Fibroblast of skin of right biceps (primary cell): ENCODE measurements at places on chromosomes 1 and 21.

DNA sequence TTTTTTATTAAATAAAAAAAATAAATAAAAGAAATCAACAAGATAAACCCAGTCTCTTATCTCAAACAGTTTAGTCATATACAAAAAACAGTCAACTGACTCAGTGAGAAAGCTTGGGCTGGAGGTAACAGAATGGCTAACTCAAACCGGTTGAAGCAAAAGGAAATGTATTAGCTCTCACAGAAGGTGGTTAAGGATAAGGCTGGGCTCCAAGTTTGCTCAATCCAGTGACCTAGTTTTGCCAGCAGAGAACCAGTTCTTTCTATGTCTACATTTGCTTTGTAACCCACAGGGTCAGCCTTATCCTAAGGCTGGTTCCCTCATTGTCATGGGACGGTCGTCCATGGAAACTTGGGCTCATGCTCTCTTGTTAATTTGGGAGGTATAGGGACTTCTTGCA is 144.5 kb upstream of the L1TD1 start:
- DNase-seq, result no peak

DNA sequence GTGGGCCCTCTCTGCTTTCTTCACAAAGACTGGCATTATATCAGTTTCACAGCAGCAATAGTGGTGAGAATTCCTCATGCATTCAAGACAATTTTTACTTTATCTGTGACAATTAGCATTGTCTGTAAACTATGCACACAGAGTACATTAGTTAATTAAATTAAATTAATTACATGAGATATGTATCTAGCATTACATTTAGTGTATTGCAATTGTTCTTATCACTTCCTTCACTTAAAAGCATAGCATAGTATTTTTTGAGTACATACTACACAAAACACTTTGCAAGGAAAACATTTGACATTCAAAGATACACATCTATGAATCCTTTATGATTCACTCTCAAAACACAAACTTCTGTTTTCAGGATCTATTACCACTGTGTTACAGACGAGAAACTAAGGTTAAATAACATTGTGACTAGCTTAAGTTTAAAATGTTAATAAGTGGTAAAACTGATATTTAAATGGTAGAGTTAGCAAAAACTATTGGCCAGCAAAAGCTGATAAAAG is 1542.6 kb downstream of the PLA2G4A start:
- DNase-seq, result no peak

- peak; percentile 56 for DNase-seq
Measured at GRCh38 chr1:16367968-16368890, 1.2 kb downstream of the SZRD1 start.

DNA sequence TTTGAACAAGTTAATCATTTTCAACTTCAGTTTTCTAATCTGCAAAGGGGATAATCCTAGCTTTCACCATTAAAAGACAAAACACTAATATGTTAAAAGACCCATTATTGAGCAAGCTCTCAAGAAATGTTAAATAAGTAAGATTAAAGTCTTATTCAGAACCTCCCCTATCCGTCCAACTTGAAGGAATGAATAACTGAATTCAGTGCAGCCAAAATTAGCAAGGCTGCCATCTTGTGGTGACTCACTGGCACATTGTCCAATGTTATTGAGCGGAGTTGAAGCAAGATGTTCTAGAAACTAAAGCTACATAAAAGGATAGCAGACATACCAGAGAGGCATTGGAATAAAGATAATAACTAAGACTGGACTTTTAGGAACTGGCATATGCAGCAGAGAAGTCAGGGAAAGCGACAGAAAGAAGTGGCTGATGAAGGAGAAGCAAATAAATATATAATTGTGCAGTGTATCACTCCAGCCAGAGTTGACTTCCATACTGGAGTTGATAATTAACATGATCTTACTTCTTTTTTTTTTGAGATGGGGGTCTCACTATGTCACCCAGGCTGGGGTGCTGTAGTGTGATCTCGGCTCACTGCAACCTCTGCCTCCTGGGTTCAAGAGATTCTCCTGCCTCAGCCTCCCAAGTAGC is 8.2 kb upstream of the CAP1 start:
- peak; percentile 63 for DNase-seq

DNA sequence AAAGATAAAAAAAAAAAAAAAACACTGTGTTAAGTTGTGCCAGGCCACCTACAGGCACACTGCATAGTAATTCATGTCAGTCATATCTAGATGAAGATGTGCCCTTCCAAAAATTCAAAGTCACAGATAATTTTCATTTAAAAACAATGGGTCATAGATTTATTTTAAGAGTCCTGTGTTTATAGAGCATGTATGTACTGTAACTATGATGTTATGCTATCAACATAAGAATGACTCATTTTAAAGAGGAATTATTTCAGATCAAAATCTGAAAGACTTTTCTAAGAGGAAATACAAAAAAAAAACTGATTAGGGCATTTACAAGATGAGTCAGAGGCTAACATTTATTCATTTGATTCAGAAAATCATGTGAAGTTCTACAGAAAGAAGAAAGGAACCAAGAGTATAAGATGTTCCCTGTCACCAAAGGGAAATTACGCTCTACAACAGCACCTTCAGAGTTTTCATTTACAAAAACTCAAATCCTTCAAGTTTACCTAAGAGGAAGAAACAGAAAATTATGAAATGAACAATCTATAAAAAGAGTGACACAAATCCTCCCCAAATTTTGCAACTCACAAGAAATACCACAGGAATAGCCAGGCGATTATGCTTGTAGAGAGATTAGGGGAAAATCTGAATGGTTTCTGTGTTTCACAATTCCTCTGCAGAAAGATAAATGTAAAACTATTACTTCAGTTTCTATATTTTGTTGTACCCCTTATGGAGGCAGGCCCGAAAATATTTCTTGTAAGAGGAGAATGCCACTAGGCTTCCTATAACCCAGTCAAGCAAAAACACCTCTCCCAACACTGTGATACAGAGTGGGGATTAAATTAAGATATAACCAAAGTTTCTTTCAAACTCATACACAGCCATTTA is 13.8 kb downstream of the TP53BP2 start:
- DNase-seq, result peak; percentile 73

GRCh38 chr1:58895082-58895481 is 111.2 kb upstream of the JUN start:
- DNase-seq, result no peak

GRCh38 chr1:30242722-30243457 is 480.5 kb downstream of the MATN1 start:
- no peak for DNase-seq

DNA sequence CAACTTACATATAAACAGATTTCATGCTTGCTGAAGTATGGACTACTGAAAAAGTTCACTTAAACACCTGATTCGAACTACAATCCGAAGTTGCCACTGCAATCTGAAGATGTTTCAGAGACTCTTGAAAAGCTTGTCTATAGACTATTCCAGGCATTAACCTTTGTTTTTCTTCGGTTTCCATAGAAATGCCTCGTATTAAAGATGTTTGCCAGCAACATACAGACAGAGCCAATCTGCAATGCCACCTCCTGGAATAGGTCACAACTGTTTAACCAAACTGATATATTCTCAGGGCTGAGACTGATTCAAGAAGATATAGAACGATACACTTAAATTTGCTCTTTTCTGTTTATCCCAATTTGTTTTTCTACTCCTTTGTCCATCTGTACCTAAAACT is 28.9 kb upstream of the DMRTB1 start:
- peak; percentile 5 for DNase-seq

GRCh38 chr1:16171314-16172151 is 15.7 kb upstream of the EPHA2 start:
- DNase-seq, result no peak

GRCh38 chr21:16891821-16892220 is 621.0 kb upstream of the CXADR start:
- peak; percentile 53 for DNase-seq

GRCh38 chr21:44897326-44898010 is 23.2 kb downstream of the ITGB2 start:
- DNase-seq, result no peak

GRCh38 chr1:226162898-226163297 is 23.6 kb downstream of the ACBD3 start:
- DNase-seq, result no peak

DNA sequence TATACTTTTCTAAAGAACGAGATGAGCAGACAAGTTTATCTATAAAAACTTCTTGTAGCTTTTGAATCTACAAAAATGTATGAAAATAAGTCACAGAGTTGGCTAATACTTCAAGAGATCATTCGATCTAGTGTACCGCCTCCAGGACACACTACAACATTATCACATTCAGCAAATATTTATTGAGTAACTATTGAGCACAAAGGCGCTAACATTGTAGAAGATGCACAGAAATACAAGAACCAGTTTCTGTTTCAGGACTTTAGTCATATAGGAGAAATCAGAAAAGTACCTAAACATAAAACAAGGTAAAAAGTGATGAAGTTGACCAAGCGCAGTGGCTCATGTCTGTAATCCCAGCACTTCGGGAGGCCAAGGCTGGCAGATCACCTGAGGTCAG is 20.6 kb downstream of the WASF2 start:
- DNase-seq, result no peak

GRCh38 chr21:44089001-44089911 is 17.9 kb upstream of the PWP2 start:
- no peak for DNase-seq

GRCh38 chr1:200029035-200029821 is 1.7 kb downstream of the NR5A2 start:
- DNase-seq, result peak; percentile 39

DNA sequence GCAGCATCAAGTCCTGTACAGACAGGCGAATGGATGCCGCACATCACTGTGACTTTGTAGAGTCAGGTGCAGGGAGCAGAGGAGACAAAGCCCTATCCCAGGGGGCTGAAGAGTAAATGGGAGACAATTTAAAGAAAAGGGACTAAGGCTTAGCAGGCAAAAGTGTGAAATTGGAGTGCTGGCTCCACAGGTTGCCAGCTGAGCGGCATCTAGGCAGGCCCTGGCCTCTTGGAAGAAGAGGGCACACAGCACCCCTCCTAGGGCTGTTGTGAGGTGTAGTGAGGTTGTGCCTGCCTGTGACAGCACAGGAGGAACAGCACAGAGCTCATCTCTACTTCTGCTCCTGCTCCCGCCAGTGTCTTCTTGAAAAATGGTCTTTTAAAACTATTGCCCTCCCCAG is 47.3 kb downstream of the TENT5C start:
- DNase-seq, result no peak

GRCh38 chr1:27634177-27634984 is 604 bp downstream of the FGR start:
- DNase-seq, result no peak

DNA sequence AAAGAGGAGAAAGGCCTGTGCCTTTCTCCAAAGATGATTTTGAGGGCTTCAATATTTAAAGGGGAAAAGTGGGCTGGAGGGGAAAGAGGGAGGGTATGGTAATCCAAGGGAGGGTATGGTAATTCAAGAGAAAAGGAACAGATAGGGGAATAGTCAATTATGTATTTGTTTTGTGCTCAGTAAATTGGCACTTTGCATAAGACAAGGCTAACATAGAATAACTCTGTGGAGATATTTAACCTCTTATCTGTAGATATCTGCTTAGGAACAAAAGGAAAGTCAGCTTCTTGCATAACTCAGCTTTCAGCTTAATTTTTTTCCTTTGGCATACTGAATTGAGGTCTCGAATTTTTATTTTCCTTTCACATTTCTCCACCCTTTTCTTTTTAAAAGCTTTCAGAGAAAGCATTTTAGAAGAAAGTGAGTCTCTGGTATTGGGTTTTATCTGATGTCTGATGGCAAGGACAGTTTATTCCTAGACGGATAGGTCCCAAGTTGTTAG is 119.9 kb upstream of the F3 start:
- DNase-seq, result no peak

DNA sequence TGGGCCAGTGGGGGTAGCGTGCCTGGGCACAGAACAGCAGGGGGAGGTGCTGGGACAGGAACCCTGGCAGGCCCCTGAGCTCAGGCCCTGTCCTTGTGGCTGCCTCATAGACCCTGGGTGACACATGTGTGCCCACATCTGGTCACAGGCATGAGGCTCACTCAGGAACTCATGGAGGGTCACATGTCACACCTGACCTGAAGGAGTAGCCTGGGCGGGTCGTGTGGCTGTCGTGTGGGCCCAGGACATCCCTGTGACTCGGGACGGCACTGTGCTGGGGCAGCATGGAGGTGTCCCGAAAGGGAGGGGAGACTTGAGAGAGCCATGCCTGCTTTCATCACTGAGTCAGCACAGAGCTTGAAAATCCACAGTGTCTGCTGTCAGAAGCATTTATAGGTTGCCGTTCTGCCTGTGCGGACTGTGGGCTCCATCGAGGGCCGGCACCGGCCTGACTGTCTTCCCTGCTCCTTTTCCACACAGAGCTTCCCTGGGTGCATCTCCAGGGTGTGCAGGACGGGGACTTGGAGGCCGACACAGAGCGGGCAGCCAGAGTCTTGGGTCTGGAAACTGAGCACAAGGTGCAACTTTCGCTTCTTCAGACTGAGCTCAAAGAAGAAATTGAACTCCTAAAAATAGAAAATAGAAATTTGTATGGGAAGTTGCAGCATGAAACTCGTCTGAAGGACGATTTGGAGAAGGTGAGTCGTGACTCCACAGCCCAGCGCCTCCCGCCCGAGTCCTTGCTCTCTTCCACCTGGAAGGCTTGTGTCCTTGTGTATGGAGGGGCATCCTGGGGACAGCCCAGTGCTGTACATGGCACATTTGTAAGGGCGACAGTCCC is 32.8 kb downstream of the PCNT start:
- DNase-seq, result no peak

DNA sequence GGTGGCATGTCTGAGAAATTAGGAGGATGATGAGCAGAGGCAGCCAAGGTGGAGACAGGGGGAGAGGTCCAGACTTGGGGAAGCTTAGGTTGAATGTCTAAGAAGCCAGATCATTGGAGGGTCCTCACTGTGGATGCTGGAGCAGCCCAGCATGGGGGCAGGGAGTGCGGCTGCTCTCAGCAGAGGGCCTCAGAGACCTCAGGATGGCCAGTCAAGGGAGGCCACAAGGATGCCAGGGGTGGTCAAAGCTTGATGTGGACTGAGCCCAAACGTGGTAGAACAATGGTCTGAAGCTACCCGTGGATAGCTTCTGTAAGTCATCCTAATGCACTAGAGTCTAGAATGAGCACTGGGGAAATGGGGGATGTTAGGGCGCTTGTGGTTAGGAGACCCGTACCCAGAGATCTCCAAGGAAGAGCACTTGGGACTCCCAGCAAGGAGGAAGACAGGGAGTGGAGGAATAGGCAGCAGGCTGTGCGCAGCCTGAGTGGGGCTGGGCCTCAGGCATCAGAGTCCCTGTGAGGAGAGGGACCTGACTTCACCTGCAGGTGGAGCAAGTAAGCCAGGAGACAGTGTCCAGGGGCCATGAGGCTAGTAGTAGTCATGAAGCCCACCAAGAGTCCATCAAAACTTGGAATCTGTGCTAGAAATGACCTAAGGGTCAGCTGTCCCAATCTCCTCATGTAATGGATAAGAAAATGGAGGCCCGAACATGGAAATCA is 4.3 kb upstream of the S100A9 start:
- peak; percentile 7 for DNase-seq
